ENCODE measurements at places on chromosomes 3 and 15. TPM values are rescaled to one million over a fixed set of nuclear protein-coding genes. Genes with fewer than 3 reads are reported as not detected.

CDAN1 gene
- 41.0 TPM for total RNA-seq

ARL8B gene
- total RNA-seq = 34.5 TPM

TLR9 gene
- total RNA-seq = not detected

DNA sequence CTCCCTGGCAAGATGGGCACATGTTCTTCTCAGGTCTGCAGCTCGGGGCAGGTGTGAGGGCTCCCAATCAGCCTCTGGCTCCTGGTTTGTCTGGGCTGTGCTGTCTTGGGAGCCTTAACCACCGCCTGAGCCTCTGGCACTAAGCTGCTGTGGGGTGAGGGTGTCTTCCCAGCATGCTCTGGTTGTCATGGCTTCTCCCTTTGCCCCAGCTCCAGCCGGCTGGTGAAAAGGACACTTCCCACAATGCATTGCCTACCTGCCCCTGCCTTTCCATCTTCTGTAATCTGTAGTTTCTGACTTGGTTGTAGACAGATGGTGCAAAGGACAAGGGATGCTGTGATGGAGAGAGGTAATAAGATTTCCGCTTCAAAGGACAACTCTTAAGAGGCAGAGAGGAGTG, 295.3 kb downstream of the TLE3 start:
- H3K27ac ChIP-seq = no peak overlapping the region
- no peaks in the 10 kb centered on the region for H3K4me1 ChIP-seq
- H3K27me3 ChIP-seq = peaks cover 4% of the 10 kb centered on the region
- no peaks in the 10 kb centered on the region for H3K36me3 ChIP-seq
- DNase-seq = no peak
- no peak overlapping the region for H3K4me3 ChIP-seq

DNA sequence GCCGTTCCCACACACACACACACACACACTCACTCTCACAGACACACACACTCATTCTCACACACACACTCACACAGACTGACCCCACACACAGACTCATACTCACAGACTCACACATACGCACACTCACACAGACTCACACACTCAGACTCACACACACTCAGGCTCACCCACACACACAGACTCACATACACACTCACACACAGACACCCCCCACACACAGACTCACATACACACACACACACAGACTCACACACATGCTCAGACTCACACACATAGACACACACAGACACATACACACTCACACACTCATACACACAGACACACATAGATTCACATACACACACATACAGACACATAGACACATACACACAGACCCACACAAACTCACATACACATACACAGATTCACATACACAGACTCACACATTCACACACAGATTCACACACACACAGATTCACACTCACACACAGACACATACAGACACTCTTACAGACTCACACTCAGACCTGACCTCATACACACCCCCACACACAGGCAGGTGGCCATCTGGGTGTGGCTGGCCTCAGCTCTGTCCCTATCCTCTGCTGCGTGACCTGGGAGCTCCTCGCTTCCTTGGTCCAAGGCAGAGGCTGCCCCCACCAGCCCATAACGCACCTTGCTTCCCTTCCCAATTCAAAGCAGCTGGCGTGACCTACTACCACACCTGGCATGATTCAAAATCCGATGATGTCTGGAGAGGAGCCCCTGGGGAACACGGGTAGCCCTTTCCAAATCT, 1.9 kb downstream of the C3orf22 start:
- no peak for DNase-seq
- no peak overlapping the region for H3K27ac ChIP-seq
- H3K36me3 ChIP-seq = no peaks in the 10 kb centered on the region
- H3K27me3 ChIP-seq = peaks cover 4% of the 10 kb centered on the region
- H3K4me3 ChIP-seq = no peak overlapping the region

- H3K4me1 ChIP-seq = peaks cover 30% of the 10 kb centered on the region
- H3K27ac ChIP-seq = no peak overlapping the region
- no peak overlapping the region for H3K4me3 ChIP-seq
- H3K36me3 ChIP-seq = no peaks in the 10 kb centered on the region
These were observed 366.0 kb downstream of the PTPRG start for GRCh38 chr3:61927332-61927731.

DNA sequence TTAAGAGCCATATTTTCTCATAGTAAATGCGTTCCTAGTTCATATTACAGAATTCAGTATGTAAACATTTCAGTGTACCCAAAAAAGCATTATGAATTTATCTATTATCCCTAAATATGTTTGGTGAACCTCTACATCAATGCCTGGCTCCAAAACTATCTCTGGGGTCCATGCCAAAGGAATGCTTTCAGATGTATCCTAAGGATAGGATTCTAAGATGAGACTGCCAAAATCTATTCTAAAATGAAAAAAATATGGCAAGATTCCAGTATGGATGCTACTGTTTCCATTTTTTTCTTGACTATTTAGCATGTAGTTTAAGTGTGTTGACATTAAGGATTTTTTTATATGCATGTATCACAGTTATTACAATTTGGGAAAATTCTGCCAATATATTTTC, 18.8 kb downstream of the EIF5A2 start:
- H3K36me3 ChIP-seq = peaks cover 5% of the 10 kb centered on the region
- H3K4me3 ChIP-seq = no peak overlapping the region
- peaks cover under 1% of the 10 kb centered on the region for H3K4me1 ChIP-seq
- no peak for DNase-seq

DNA sequence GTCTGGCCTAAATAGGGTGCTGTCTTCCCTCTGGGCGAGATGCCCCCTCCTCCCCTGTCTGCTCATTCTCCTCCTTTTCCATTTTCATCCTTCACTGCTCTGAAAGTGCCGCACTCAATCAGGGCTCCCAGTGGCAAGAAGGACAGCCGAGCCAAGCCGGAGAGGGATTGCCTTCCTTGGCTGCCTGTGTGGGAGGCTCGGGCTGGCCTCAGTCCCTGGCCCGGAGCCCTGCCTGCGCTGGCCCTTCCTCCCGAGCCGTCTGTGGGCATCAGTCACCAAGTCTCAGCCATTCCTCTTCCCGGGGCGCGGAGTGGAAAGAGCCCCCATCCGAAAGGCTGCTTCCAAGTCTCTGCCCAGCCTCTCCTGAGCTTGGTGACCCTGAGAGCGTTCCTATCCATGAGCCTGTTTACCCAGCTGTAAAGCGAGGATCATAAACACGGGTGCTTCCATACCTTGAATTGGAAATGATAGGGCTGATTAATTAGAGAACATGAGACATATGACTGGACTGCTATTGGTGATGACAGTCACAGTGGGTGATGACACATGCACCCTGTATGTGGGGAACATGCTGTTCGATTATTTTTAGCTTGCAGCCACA, 59.1 kb upstream of the TLE3 start:
- no peak overlapping the region for H3K27ac ChIP-seq
- DNase-seq = no peak
- no peaks in the 10 kb centered on the region for H3K36me3 ChIP-seq
- peaks cover 42% of the 10 kb centered on the region for H3K27me3 ChIP-seq

DNA sequence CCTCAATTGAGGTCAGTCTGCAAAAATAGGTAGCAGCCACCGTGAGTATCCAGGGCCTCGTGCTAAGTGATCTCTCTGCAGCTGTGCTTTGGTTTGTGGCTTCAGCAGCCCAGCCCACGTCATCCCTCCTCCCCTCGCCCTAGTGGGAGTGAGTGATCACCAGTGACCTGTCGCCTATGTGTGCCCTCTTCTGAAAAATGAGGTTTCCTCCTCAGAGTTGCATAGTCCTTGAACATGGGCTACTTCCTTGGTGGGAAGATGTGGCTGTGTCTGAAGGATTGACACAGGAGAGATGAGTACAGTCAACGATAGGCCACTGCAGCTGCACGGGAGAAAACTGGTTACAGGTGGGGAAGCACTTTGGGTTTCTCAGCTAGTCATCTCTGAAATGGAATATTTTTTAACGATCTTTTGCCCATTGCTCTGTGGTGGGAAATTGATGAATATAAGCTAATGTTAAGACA, 144.8 kb upstream of the BHLHE40 start:
- no peak for DNase-seq
- no peaks in the 10 kb centered on the region for H3K27me3 ChIP-seq
- H3K4me3 ChIP-seq = no peak overlapping the region
- H3K36me3 ChIP-seq = no peaks in the 10 kb centered on the region

DNA sequence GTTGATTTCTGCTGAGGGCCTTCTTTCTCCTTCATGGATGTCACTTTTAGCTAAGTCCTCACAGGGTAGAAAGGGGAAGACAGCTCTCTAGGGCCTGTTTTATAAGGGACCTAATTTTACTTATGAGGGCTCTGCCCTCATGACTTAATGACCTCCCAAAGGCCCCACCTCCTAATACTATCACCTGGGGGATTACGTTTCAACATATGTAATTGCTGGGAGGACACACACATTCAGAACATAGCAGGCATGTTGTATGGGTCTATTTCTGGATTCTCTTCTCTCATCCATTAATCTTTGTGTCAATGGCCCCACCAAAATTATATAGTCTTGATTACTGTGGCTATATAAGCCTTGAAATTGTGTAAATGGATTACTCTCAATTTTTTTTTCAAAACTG, 255.0 kb downstream of the CLSTN2 start:
- H3K36me3 ChIP-seq = peaks cover 2% of the 10 kb centered on the region
- H3K4me3 ChIP-seq = no peak overlapping the region
- H3K4me1 ChIP-seq = no peaks in the 10 kb centered on the region

GRCh38 chr15:101625980-101626379, 26.2 kb downstream of the TM2D3 start:
- no peak overlapping the region for H3K27ac ChIP-seq
- DNase-seq = no peak
- H3K4me1 ChIP-seq = no peaks in the 10 kb centered on the region
- H3K4me3 ChIP-seq = no peak overlapping the region
- H3K36me3 ChIP-seq = peaks cover 32% of the 10 kb centered on the region

Data from neural crest cell (in vitro differentiated cells).